ENCODE measurements at places on chromosomes 2 and 18.

- ATAC-seq = no peak
These were observed 36.3 kb downstream of the BMP10 start for GRCh38 chr2:68834737-68835376.

DNA sequence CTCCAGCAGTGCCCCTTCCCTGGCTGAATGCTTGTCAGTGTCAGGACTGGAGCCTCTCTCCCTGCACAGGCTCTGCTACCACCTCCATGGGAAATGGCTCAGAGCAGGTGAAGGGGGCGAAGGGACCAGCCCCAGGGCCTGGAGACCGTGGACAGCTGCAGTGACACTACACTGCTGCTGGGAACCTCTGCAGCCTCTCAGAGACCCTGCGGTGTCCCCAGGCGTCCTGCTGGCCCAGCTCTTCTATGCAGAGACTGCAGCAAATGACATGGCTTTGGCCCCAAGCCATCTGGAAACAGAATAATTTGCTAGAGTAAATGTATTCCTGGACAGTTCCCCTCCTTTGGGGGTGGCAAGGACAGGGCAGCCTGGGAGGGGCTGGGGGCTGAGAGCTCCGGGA lies 53.2 kb downstream of the CIB4 start:
- ATAC-seq = no peak

DNA sequence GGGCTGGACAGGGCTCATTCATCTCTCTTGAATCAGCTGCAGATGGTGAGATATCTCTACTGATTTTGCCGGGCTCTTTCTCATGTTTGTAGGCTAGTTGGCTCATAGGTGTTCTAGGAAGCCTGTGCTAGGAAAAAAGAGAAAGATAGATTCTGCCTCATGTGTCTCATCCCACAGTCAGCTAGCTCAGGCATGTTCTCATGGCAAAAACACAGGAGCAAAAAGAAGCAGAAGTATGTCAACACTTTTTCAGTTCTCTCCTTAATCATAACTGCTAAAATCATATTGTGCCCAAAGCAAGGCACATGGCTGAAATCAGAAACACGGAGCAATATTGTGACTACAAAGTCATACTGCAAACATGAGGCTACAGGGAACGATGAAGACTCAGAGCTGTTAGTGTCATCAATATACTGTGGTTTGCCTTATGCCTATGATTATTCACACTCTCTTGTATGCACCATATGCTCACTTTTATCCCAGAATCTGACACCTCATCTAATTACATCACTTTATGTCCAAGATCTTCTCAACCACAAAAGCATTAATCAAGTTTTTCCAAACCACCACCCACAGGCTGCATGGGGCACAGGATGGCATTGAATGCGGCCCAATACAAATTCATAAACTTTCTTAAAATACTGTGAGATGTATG lies 571.9 kb upstream of the CNTNAP5 start:
- ATAC-seq = no peak

DNA sequence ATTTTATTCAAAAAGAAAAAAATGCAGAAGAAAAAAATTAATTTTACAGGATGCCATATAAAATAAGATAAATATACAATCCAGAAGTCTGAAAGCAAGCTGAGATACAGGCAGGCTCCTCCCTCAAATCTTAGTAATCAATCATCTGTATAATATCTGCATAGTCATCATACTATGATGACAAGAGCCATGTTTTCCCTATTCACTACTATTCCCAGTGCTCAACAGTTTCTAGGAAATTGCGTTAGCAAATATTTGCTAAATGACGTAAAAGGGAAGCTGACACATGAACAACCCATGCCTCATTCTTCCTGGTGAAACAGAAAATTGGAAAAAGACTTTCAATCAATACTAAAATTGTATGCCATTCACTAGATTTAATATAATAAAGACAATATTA lies 793.2 kb downstream of the SUCLG1 start:
- ATAC-seq = no peak

DNA sequence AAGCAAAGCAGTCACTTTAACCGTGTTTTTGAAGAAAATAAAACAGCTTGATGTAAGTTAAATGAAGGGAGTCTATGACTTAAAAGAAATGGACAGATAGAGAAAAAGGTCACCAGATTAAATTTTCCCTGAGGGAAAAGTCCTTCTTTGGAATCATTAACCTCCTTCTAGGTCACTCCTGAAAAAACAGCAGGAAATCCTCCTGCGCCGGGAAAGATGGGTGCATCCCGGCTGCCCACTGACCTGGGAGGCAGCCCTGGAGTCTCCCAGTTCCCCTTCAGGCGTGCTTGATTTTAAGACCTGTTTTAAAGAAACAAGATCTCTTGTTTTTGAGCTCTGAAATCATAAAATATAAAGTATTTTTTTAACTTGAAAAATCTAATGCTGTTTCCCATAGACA lies 18.4 kb upstream of the ZNF521 start:
- ATAC-seq = no peak

DNA sequence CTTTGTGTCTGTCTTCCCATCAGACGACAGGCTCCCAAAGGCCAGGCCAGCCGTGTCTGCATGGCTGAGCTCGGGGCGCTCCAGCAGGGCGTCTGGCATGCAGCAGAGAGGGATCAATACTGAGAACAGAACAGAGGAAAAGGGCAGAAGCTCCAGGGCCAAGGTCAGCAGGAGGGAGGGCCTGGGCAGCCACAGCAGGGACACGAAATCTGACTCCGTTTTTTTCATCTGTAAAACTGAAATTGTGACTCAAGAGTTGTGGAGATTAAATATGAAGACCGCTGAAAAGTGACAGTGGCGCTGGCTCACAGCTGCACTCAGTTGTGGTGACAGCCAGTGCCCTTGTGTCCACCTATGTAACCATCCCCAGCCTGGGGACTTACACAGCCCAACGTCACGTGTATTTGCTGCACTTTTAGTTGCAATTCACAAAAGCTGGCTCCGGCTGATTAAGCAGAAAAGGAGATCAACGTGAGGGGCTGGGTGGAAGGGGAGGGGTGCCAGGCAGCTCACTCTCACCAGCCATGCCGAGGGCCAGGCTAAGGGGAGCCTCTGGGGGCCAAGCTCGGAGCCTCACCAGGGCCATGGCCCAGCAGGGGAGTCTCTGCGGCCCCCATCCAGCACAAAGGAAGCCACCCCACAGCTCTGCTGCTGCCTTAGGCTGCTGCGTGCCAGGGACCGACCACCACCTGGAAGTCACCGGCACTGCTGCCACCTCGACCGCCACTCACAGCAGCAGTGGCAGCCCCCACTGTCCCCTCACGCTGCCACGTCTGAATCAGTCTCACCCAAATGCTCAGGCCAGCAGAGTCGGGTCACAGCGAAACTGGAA lies 74.7 kb downstream of the EIPR1 start:
- peak; percentile 17 for ATAC-seq

- ATAC-seq = peak; percentile 21
These were observed 583 bp downstream of the CERS6 start for GRCh38 chr2:168456521-168457189.

DNA sequence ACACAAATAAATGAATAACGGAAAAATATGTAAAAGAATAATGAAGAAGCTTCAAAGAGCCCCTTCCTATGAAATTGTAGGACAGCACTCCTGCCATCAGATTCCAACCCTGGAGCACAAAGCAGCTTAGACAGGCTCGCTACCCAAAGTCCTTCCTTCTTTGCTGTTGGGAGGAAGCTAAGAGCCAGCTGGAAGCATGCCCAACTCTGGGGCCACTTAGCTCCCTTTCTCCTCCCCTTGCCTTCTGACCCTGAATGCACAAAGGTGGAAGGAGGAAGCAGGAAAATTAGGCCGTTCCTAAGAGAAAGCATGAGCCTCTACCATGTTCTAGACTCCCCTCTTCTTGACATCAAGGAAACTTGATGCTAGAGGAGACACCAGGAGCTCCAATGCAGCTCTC lies 700.8 kb downstream of the RNF144A start:
- ATAC-seq = no peak

- no peak for ATAC-seq
These were observed 147.7 kb upstream of the SPATS2L start for GRCh38 chr2:200158647-200159356.

DNA sequence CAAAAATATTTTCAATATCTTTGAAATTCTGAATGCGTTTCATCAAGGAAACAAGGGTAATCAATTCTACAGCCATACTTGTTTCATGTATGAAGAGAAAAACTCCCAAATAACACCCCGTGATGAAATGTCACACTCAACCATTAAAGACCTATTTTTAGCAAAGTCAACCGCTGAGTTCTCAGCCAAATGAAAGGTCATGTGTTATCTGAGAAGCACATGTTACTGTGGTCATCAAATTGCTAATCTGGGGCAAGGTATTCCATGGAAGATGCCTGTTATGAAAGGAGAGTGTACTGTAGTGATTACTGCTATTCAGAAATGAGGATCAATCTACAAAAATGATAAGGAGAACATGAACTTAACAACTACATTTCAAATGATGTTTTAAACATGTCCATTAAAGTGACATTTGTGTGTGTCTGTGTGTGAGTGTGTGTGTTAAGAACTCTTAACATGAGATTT lies 126.7 kb downstream of the BCL2 start:
- ATAC-seq = peak; percentile 52

DNA sequence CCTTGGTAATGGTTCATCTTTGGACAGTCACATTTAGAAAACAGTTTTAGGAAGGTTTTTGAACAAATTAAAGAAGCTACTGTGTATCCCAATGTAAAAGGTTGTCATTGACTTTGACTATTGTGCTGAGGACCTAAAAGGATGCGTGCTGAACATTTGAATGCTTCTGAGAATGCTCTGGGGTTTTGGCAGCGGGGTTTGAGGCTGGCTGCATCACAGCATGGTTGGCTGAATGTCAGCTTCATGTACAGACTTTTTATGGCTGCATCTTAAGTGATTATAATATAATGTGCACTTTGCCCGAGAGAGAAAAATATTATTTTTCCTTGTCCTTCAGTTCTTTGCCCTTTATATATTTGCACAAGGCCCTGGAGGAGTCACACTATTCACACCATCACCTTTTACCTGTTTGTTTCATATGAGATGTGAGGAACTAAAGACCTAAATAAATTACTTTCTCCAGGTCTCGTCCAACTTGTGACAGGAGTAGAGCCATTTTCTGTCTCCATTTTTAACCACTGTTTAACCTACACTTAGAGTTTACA lies 125.9 kb downstream of the CCDC85A start:
- no peak for ATAC-seq

GRCh38 chr2:191441496-191442214 lies 196.5 kb downstream of the MYO1B start:
- ATAC-seq = no peak

GRCh38 chr2:33616873-33617272 lies 17.8 kb upstream of the FAM98A start:
- ATAC-seq = no peak

Measured in activated CD4-positive, CD25-positive, alpha-beta regulatory T cell treated with anti-CD3 and anti-CD28 coated beads, Interleukin-2, amount 50 U/mL, for 24 hours (primary cell).